ENCODE measurements at places on chromosomes 7 and 10. TPM values are rescaled to one million over a fixed set of nuclear protein-coding genes. Genes with fewer than 3 reads are reported as not detected.

DNA sequence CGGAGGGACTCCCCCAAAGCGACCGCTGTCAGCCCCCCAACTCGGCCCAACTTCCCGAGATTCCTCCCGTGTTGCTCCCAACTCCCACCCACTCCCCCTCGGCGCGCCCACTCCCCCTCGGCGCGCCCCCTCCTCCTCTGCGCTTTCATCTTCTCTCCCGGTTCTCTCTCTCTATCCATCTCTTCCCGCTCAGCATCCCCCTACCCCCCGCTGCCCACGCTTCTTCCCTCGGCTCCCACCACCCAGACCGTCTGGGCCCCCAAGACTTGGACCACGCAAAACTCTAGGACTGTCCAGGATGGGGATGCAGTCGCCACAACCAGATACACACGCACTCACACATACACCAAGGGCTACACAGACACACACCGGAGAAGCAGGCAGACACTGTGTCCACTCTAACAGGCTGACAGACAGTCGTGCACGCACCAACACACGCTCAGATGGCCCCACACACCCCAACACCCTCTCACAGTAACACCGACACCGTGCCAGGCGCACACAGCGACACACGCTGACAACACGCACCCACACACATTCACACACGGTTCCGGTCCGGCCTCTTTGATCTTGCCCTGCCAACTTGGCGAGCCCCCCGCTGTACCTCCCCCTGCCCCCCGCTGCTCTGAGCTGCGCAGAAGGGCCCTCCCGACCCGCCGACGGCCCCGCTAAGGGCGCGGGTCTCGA, 1.1 kb downstream of the GRID1 start:
- peak overlapping the region; percentile 69 for H3K27ac ChIP-seq
- H3K27me3 ChIP-seq = no peaks in the 10 kb centered on the region
- no peaks in the 10 kb centered on the region for H3K36me3 ChIP-seq

GRCh38 chr7:7272294-7272693, 90.0 kb downstream of the C1GALT1 start:
- H3K27me3 ChIP-seq = no peaks in the 10 kb centered on the region
- no peak overlapping the region for H3K4me3 ChIP-seq
- no peaks in the 10 kb centered on the region for H3K4me1 ChIP-seq
- H3K27ac ChIP-seq = no peak overlapping the region
- no peak for DNase-seq

DNA sequence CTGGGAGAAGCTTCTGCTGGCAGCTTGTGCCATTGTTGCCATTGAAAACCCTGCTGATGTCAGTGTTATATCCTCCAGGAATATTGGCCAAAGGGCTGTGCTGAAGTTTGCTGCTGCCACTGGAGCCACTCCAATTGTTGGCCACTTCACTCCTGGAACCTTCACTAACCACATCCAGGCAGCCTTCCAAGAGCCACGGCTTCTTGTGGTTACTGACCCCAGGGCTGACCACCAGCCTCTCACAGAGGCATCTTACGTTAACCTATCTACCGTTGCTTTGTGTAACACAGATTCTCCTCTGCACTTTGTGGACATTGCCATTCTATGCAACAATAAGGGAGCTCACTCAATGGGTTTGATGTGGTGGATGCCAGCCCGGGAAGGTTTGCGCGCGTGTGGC, 220.7 kb downstream of the ADK start:
- H3K27me3 ChIP-seq = no peaks in the 10 kb centered on the region
- DNase-seq = no peak
- H3K4me3 ChIP-seq = no peak overlapping the region
- H3K4me1 ChIP-seq = no peaks in the 10 kb centered on the region

DNA sequence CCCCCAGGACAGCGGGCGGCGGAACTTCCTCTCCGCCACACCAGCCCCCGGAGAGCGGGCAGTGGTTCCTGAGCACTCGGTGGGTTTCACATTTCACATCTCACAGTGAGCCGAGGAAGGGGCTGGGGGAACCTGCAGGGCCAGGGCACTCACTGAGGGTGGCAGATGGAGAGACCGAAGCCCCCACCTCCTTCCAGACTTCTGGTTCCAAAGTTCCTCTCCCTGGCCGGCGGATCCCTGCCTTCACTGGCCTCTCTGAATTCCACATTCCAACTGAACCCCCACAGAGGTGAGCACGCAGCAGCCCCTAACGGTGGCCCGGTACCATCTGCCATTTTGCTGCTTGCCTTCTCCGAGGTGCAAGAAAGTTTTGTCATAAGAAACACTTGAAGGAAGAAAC, 461.0 kb downstream of the PTPRN2 start:
- H3K36me3 ChIP-seq = no peaks in the 10 kb centered on the region
- no peaks in the 10 kb centered on the region for H3K27me3 ChIP-seq
- no peak overlapping the region for H3K4me3 ChIP-seq

MYL10 gene
- not detected for total RNA-seq

FAM237B gene
- total RNA-seq = not detected

DNA sequence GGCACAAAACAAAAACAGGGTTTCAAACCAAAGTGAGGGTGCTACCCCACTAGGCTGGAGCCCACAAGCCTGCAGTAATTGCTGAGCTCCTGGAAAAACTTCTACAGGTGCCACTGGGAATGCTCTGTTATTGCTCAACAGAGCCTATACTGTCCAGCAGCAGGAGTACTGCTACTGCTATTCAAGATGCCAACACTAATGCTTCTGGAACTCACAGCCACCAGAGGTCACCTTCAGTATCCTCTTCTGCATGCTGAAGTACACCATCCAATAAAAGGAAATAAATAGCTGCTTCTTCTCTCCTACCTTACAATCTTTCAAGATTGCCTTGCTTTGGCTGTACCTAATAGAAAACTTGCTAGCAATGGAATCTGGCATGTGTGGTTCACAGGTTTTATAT, 222.0 kb downstream of the LRRN3 start:
- no peak overlapping the region for H3K4me3 ChIP-seq
- H3K27ac ChIP-seq = no peak overlapping the region
- H3K27me3 ChIP-seq = no peaks in the 10 kb centered on the region
- no peak for DNase-seq
- no peaks in the 10 kb centered on the region for H3K4me1 ChIP-seq
- H3K36me3 ChIP-seq = no peaks in the 10 kb centered on the region

CRHR2 gene
- not detected for total RNA-seq

HMX3 gene
- total RNA-seq = not detected

CLRN3 gene
- total RNA-seq = not detected

FFAR4 gene
- total RNA-seq = 1.5 TPM

- H3K27me3 ChIP-seq = no peaks in the 10 kb centered on the region
- no peak for DNase-seq
Measured at GRCh38 chr10:131649617-131650016, 251.2 kb upstream of the PPP2R2D start.

DNA sequence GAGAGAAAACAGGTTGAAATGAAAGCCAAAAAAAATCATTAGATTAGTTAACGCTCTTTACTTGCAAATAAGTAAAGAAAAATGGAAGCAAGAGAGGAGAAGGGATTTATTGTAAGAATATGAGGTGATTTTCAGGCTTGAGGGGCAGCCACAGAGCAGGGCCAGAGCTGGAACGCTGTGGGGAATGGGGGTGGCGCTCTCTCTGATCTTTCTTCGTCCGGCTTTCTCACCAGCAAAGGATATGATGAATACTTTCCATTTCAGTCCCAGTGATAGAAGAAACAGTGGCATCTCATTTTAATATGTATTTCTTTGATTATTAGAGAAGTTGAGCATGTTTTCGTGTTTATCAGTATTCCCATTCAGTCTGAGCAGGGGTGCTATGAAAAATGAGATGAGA, 112.2 kb downstream of the SKIDA1 start:
- no peaks in the 10 kb centered on the region for H3K27me3 ChIP-seq
- H3K36me3 ChIP-seq = no peaks in the 10 kb centered on the region
- H3K4me3 ChIP-seq = no peak overlapping the region
- DNase-seq = no peak
- H3K27ac ChIP-seq = no peak overlapping the region

MMD2 gene
- not detected for total RNA-seq

All from vagina (tissue), 2 donors.